ENCODE measurements at places on chromosomes 1 and 21.

DNA sequence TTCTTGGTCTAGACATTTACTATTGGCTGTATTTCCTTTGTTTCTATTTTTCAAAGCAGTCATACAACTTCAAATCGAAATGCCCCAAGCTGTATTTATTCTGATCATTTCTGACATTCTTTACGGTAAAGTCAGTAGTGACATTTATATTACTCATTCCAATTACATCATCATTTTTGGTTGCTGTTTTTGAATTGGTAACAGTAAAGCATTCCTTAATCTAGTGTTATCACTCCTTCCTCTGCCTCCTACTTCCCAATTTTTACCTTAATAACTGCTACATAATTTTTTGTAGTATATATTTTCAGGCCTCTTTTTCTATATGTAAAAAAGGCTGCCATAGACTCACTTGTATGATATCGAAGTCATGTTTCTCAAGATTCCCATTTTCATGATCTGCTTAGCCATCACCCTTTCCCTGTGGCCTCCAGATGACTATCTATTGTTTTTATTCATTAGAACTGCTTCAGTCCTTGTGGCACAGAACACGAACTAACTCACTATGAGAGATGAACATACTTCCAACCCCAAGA lies 167.2 kb downstream of the RUNX1 start:
- no peak for DNase-seq

DNA sequence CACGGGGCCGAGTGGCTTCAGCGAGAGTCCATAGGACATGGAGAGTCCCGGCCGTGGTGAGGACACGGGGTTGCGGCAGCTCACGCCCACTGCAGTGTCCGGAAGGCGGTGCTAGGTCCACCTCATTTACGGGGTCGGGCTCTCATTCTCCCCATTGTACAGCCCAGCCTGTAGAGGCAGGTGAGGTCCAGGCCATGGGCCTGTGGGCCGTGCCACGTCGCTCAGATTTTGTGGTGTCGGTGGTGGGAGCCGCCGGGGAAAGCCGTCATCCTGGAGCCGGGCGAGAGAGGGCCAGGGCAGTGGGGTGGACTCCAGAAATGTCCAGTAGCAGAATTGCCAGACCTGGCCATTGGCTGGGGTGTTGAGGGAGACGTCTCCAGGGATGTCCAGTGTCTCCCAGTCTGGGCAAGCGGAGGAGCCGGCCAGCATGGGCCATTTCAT lies 59.4 kb downstream of the PRKCZ start:
- DNase-seq: no peak

DNA sequence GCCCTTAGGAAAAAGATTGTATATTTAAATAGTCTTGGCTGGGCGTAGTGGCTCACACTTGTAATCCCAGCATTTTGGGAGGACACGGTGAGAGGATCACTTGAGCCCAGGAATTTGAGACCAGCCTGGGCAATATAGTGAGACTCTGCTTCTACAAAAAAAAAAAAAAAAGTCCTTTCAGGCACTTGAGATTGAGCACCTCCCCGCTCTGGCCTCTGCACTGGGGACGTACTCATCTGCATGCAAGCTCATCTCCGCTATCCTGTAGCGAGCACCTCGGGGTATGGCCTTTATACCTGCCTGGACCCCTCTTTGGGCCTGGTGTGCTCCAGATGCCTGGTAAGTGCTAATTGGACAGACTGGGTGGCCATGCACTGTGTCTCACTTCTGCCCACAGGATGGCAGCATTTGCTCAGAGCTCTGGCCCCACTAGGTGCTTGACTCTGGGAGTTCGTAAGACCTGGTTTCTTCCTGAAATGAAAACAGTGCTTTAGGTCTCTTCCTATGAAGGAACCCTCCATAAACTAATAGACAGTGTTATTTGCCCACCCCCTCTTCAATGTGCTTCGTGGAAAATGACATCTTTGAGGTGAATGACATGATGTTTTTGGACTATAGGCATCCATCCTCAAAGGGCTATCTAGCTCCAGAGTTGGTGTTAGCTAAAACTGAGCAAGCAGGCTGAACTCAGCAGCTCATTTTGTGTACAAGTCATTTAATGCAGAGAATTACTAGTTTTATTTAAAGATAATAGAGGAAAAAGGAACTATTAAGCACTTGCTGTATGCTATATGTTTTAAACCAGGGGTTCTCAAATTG lies 61.7 kb upstream of the ADAR start:
- peak; percentile 74 for DNase-seq

GRCh38 chr1:4730078-4730477 lies 75.7 kb downstream of the AJAP1 start:
- no peak for DNase-seq

All from activated T-cell treated with anti-CD3 and anti-CD28 coated beads, Interleukin-2, amount 50 U/mL, for 1 hour (primary cell).